CD4-positive, alpha-beta T cell (primary cell): ENCODE measurements at places on chromosomes 4 and X. TPM values are rescaled to one million over a fixed set of nuclear protein-coding genes. Genes with fewer than 3 reads are reported as not detected.

GRCh38 chrX:24485323-24485722 is 20.2 kb downstream of the PDK3 start:
- DNase-seq: no peak

AKAP14 gene
- total RNA-seq: not detected

SPANXA1 gene
- total RNA-seq: not detected

DNA sequence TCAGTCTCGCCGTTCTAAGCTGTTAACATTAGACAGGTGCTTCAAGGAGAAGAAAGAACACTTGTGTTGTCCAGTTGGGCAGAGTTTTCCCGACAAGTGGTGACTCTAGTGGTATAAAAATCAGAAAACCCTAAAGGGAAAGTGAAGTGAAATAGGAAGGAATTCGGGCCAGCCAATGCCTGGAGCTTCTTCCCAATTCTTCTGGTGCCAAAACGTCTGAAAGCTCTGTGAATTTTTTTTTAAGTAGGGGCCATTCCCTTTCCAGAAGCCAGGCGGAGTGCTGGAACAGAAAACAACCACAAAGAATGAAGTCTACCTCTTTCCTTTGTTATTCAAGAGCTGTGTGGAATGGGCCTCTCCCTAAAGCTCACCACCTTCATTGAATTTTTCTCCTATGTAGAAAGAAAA is 43.1 kb upstream of the PPARGC1A start:
- no peak for DNase-seq

GRCh38 chr4:110152386-110152785 is 46.0 kb downstream of the ELOVL6 start:
- DNase-seq: no peak

DNA sequence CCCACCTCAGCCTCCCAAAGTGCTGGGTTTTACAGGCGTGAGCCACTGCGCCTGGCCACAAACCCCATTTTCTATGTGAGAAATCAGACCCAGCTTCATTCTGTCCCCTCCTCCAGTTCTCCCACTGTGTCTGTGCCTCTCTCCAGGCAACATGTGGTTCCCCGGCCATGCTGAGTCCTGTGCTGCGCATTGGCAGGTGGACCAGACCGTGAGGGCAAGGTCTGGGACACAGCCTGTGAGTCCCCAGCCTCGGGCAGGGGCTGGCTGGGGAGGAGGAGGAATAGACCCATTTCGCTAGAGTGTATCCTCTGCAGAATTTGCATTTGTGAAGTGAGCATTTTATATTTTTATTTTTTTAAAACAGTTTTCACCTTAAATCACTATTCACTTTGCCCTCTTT is 21.5 kb upstream of the CLDN24 start:
- no peak for DNase-seq

TMEM144 gene
- total RNA-seq: not detected

UGT2B7 gene
- total RNA-seq: not detected
